ENCODE measurements at places on chromosomes 13 and 19.

DNA sequence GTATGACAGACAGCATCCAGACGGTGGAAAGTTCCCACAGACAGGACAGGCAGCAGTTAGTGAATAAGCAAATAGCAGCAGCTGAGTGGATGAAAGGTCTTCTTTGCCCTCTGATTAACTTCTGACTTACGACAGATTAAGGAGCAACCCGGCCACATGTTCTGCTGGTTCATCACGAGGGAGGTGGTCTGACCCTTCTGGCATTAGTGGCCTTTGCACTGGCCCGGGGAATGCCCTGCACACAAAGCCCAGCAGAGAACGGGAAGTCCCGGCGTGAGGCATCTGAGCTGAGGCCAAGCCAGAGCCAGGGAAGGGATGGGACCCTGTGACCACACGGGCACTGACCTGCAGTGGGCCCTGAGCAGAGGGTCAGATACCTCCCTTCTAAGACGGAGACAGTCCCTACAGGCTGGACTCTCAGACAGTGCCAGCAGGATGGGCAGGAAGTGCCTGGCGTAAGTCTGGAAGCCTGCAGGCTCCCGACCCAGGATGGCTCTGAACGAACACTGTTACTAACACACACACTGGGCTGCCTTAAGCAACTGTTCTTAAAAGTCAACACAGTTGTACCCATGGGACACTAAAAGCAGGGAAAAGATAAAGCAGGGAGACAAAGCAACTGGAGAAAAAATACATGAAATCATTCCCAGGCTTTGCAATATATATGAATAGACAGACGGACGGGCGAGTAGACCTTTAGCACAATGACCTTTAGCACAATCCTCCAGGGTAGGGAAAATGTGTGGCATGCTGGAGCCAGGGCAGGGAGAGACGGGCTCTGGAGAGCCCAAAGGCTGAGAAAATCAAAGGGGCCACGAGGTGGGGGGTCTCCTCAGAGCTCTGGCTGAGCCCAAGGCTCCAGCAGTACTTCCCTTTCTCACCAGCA is 6.3 kb downstream of the C19orf12 start:
- DNase-seq: no peak

- DNase-seq: no peak
These were observed 4.2 kb downstream of the PTPRS start for GRCh38 chr19:5336195-5336965.

DNA sequence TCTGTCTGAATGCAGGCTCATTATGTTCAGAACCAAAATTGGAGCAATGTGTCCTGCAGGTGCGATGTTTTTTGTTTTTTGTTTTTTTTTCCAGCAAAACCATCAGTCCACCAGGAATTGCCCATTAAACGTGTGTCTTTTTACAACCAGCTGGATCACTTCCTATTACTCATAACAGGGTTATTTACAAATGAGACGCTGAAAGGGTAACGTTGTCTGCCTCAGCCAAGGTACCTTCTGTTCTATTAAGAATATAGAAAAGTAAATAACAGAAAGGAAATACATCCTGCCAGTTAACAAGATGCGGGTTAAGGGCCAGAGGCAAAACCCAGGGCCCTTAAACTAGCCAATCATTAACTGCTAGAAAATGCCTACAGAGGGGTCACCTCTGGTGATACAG is 590.4 kb downstream of the TBC1D4 start:
- peak; percentile 52 for DNase-seq

DNA sequence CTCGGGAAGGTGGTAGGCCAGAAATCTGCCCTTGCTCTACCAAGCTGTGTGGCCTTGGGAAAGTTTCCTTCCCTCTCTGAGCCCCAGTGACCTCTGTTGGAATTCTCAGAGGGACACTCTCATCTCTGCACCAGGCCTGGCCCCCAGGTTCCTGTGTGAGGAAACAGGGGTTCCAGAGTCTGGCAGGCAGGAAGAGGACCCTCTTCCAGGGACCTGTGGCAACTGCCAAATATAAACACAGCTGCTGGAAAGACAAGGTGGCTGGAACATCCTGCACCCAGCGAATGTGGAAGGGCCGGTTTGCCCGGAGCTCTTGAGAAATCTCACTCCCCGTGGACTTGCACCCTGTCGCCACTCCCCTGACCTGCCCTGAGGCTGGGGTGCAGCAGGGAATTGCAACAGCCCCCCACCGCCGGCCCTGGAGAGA is 52.8 kb downstream of the GADD45B start:
- DNase-seq: no peak

DNA sequence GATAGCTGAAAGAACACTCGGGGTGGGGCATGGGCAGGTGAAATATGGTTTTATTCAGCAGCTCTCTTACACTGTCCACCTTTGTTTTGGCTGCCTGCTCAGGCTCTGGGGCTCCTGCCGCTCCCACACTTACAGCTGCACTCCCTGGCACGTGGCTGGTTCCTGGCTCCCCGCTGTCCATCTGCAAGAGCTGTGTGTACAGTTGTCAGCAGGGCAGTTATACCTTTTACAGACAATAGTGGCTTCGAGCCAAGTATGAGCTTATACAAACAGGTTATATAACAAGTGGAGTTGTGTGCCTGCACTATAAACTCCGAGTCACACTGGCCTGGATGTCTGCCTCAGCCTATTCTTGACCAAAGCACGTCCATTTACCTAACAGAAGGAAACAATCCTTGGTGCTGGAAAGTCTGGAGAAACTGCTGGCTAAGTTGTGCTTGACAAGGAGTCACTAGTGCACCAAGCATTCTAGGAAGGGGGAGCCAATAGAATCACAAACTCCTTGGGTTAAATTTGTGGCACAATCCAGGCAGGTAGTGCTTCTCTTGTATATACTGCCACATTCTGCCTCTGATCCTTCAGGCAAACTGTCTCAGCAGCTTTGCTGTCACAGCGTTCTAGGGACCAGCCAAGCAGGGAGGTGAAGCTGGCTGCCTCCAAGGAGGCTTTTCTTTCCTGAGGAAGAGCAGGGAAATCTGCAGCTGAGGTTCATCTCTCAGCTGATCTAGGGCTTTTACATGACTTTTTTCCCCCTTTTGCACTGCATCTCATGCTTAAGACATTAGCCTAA is 68.2 kb downstream of the NHLRC3 start:
- no peak for DNase-seq

- DNase-seq: no peak
These were observed 7.3 kb upstream of the ADPRHL1 start for GRCh38 chr13:113460599-113460998.

DNA sequence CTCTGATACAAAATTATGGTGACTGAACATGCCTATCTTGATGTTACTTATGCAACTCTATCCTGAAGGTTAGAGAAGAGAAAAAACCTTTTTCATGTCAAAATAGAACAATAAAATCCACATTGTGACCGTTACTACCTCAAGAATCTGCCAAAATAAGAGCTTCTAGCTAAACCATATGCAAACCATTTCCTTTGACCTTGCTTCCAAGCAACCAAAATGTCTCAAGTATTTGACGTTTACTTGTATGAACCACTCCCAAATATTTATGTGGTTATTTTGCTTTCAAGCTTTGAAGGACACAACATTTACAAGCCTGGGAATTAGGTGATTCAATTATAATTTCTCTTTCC is 13.9 kb downstream of the FOXO1 start:
- no peak for DNase-seq

- no peak for DNase-seq
These were observed 210.6 kb upstream of the NBEA start for GRCh38 chr13:34731486-34731885.

- DNase-seq: no peak
These were observed 16.2 kb downstream of the COL4A2 start for GRCh38 chr13:110323172-110323891.

DNA sequence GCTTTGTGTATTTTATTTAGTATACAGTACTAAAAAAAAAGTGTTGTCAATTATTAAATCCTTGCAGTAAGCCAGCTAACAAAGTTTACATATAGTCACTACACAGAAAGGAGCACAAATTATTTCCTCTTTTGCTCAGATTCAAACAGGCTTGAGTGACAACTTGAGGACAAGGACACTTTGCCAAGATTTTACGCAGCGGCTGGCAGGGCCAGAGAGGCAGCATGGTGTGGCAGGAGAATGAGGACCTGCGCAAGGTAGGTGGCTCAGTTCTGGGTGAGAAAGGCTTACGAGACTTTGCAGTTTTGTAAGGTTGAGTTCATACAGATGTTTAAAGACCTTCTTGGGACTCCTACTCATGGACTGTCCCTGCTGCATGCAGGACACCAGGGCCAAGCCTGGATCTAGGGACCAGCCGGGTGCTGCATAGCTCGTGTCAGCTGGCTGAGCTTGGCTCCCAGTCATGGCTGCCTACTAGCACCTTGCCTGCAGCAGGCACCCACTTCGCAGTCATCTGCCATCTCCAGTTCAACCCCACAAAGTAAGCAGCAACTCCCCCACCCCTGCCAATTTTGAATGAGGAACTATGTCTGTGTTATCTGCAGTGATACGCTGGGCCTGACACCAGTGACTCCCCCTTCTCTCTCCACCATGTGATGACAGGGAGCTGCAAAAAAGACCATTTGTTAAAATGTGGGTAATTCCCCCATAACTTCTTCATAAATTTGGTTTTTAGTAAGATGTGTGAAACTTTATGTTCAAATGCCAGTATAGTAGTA is 3.7 kb upstream of the TUBA3C start:
- DNase-seq: no peak

- DNase-seq: no peak
These were observed 1.8 kb upstream of the SSBP4 start for GRCh38 chr19:18417250-18418028.

DNA sequence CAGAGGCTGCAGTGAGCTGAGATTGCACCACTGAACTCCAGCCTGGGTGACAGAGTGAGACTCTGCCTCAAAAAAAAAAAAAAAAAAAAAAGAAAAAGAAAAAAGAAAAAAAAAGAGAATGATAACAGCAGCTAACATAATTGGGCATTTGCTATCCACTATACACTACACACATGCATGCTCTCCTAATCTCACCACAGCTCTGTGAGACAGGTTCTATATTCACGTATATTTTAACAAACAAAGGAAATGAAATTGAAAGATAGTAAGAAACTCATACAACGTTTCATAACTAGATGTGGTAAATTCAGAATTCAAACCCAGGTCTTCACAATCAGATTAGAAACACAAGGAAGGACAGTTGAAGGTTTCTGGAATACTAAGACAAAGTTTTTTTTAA is 265.7 kb downstream of the DIAPH3 start:
- no peak for DNase-seq

DNA sequence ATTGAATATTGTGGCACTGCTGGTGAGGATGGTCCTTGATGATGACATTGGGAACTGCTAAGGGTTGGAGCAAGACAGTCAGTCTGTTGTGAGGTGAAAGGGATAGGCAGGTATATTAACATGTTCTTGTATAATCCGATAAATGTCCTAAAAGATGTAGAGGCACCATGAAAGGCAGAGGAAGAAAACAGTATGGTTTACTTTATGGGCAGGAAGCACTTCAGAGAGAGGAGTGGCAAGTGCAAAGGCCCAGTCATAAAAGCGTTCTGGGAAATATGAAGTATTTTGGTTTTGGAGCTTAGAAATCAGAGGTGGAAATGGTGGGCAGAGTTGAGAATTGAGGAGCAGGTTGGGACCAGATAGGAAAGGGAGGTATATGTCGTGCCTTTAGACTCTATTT is 9.5 kb downstream of the NUP58 start:
- DNase-seq: no peak

DNA sequence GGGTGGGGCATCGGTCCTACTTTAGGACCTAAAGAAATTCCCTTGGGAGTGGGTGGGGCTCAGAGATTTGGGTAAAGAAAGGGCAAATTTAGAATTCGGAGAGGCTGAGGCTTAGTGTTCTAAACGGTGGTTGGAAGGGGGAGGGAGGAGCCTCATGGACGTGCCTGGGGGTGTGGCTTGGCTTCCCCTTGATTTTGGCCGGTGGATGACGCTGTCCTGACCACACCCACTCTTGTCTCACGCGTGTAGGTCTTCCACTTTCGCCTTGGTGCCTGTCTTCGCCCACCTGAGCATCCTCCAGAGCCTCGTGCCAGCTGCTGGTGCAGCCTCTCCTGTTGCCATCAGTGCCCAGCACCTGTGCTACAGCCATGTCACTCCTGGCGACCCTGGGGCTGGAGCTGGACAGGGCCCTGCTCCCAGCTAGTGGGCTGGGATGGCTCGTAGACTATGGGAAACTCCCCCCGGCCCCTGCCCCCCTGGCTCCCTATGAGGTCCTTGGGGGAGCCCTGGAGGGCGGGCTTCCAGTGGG is 1.2 kb upstream of the NUP62 start:
- DNase-seq: no peak

GRCh38 chr13:66076417-66076816 is 1153.7 kb downstream of the PCDH9 start:
- no peak for DNase-seq

DNA sequence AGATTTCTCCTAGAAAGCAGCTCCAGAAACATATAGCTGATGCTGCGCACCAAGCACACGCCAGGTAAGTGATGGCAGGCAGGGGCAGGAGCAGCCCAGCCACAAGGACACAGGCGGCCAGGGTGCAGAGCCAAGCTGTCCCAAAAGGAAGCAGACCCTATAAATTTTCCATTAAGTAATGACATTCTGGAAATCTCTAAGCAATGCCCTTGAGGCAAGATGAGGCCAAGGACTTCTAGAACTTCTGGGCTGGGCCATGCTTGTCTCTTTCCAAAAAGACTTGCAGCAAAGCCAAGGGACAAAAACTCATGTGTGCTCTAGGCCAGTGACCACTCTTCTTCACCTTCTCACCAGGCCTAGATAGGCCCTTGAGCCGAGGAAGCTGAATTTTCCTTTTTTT is 42.2 kb upstream of the EPHX3 start:
- DNase-seq: no peak
